ENCODE measurements at places on chromosomes 13 and 19. TPM values are rescaled to one million over a fixed set of nuclear protein-coding genes. Genes with fewer than 3 reads are reported as not detected.

GIPR gene
- total RNA-seq: 8.7 TPM

CEACAM6 gene
- 0.16 TPM for total RNA-seq

- no peak for ATAC-seq
These were observed 791 bp downstream of the TMED1 start for GRCh38 chr19:10835089-10835753.

- no peak for ATAC-seq
These were observed 9.5 kb downstream of the NALCN start for GRCh38 chr13:101406791-101407190.

CFAP97D2 gene
- not detected for total RNA-seq

DNA sequence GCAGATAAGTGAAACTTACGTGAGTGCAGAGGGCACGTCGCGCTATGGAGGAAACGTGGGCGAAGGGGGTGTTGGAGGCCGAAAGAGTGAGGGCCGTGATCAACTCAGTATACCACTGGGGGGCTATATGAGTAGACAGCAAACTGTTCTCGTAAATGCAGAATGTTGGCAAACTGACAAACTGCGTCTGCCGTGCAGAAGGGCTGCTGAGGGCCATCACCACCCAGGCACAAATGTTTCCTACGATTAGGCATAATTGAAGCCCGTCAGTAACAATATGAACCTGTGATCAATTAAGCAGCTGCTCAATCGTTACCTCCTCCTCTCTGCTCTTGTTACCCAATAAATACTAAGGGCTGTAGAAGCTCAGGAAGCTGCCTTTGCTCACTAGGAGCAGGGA is 17.3 kb upstream of the MADCAM1 start:
- ATAC-seq: no peak

ZSCAN18 gene
- 136 TPM for total RNA-seq

TMEM150B gene
- 0.11 TPM for total RNA-seq

DNA sequence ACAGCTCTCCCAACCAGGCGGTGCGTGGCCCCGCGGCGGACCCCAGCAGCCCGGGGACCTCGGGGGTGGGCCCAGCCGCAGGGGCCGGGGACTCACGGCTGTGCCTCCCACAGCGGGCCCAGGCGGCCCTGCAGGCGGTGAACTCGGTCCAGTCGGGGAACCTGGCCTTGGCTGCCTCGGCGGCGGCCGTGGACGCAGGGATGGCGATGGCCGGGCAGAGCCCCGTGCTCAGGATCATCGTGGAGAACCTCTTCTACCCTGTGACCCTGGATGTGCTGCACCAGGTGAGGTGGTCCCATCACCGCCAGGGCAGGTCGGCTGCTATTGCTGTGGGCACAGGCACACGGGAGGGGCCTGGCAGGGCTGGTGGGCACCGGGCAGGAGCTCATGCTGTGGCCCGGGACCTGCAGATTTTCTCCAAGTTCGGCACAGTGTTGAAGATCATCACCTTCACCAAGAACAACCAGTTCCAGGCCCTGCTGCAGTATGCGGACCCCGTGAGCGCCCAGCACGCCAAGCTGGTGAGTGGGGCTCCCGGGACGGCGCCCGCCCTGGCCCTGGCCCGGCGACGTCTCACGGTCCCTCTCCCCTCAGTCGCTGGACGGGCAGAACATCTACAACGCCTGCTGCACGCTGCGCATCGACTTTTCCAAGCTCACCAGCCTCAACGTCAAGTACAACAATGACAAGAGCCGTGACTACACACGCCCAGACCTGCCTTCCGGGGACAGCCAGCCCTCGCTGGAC is 7.3 kb downstream of the PTBP1 start:
- ATAC-seq: peak; percentile 10

SLC10A2 gene
- 0.07 TPM for total RNA-seq

DNA sequence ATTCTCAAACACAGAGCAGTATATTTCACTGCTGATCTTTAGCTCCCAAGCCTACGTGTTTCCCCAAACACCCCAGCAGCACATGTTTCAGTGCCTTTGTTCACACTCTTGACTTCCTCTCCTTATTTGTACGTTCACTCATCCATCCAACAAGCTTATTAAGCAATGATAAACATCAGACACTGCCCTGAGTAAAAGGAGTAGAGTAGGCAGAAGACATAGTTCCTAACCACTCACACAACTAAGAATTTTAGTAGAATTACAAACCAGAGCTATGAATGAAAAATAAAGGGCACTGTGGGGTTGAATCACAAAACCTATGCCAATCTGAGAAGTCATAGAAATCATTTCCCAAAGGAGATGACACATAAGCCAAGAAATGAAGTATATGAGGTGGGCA is 213.5 kb downstream of the DIAPH3 start:
- ATAC-seq: no peak

GRCh38 chr13:60494296-60494695 is 97.3 kb downstream of the TDRD3 start:
- no peak for ATAC-seq

DNA sequence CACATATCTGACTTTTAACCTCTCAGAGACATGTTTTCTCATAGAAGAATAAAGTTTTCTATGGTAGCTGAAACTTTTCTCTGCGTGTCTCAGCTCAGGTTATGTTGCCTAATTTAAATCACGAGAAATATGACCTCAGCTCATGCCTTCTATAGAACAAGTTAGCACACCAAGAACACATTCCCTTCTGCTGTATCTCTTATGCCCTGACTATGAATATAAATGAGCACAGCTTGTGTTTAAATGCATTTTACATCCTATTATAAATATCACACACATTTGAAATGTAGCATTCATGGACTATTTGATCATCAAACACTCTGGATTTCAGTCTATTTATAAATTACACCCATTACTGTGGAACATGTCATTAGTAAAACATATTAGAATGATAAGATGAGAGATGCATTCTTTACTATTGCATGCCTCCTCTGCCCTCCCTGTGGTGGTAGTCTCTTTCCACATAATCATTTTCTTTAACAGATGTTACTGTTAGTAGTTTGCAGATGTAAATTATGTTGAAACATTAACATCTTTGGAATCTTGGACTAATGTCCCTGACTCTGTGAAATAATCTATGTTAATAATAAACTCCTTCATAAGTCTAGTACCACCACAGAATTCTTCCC is 2044.9 kb upstream of the PCDH20 start:
- no peak for ATAC-seq

DNA sequence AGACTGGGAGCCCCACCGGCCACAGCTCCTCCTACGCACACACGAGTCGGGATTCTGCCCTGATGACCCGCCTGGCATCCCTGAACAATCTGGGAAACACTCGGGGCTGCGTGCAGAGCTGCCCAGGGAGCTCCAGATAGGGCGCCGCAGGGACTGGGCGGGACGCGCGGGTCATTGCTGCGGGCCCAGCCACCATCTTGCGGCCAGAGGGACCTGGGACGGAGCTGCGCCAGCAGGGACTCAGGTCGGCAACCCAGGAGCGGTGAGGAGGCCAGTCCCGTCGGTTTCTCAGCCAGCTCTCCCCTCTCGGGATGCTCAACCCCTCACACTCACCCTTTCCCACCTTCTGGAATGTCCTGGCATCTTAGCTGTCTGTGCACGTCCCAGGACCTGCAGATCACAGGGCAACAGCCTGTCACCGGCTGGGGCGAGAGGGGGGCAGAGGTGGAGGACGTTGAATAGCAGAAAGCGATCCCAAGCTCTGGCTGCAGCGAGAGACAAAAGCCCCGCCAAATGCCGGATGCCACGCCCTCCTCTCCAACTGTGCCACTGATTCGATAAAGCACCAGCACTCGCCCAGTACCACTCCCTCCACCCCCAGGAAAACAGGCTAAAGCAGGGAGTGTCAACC is 20.4 kb upstream of the ZNF91 start:
- peak; percentile 89 for ATAC-seq

VSTM1 gene
- total RNA-seq: not detected

GRCh38 chr19:8468761-8469373 is 24.1 kb downstream of the HNRNPM start:
- ATAC-seq: peak; percentile 49

DNA sequence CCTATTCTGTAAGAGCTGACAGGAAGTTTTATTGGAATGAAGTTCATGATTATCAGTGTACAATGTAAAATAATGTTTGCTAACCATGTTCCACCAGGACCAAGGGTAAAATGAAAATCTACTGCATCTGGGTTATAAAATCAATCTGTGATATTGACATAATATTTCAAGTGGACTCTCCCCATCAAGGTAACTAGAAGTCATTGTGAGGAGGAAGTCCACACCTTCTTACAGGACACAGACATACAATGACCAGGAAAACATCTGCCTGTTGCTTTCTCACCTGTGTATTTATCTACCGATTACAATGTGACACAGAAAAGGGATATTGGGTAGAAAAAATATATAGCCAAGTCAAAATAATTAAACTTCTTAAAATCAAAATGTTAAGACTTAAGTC is 140.7 kb upstream of the RFC3 start:
- no peak for ATAC-seq

GRCh38 chr13:48827709-48828108 is 148.0 kb upstream of the FNDC3A start:
- ATAC-seq: no peak

DNA sequence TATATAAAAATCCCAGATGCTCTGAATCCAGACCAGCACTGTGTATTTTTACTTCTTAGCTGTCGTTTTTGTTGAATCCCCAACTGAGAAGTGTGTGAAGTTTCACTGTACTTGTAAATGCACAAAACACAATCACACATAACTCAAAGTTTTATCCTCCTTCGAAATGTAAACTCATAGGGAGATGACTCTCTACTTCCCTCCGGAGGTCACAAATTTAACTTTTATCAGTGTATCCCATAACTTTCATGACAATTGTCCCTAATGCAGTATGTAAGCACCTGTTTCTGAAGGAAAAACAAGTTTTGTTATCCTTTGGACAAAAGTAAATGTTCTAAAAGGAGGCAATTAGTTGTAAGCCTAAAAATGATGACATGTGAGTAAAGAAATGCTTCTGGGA is 665.0 kb upstream of the SLITRK6 start:
- ATAC-seq: no peak

- no peak for ATAC-seq
These were observed 42.5 kb downstream of the WDFY2 start for GRCh38 chr13:51626749-51627148.

CGB2 gene
- not detected for total RNA-seq

LRRC63 gene
- total RNA-seq: not detected

DNA sequence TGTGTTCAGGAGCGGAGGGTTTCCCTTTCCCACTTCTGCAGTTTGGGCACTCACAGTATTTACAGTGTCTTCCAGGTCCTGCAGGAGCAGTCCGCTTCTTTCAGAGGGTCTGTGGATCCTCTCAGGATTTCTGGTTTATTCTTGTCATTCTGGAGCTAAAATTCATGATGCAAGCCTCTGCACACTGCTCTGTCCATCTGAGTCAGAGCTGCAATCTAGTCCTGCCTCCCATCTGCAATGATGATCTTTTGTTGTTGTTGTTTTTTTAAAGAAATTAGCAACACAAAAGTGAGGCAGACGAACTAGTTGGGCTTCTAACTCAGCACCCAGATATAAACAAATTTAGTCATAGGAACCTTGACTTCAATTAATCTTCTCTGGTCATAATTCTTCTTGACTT is 86.5 kb downstream of the DLEU7 start:
- ATAC-seq: peak; percentile 90

C19orf85 gene
- not detected for total RNA-seq

DNA sequence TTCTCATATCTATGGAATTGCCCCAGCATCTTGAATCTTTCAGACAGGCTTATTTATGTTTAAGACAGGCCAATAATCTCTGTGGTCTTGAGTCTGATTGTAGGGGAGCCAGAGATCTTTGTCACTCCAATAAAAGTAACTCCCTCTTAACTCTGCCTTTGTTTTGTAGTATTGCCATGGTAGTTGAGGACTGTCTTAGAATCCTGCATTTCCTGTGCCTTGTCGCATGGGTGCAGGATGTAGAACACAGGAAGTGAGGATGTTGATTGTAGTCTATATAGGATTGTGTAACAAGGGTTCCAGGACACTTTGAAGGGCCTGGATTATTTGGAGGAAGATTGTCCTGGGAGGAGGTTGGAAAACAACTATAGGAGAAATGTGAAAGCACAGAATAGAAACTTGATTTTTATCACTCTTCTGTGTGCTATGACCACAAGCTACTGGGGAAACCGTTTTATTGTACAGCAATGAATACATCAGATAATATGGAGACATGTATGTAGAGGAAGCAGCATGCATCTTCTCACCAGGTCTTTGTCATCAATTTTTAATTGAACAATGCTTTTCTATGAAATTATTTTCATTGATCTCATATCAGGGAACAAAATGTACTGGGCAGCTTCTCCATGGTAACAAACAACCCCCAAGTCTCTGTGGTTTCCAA is 411.7 kb downstream of the FGF9 start:
- no peak for ATAC-seq

DNA sequence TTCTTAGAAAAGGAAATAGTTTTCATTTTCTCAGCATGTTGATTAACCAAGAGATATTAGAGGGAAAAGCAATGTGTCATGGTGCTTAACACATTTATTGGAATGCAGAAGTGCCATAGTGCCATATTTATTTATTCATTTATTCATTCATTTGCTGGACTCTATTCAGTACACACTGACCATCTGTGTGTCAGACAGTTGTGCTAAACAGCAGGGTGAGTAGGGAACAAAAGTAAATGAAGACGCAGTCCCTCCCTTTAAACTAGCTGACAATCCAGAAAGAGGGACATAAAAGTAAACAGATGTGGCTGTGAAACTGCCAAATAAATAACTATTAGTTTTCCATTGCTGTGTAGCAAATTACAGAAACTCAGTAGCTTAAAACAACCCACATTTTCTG is 323.7 kb downstream of the MTUS2 start:
- peak; percentile 33 for ATAC-seq

ZNF823 gene
- total RNA-seq: 6.3 TPM

Data from motor neuron (in vitro differentiated cells).